ENCODE measurements at places on chromosomes 12 and 14.

DNA sequence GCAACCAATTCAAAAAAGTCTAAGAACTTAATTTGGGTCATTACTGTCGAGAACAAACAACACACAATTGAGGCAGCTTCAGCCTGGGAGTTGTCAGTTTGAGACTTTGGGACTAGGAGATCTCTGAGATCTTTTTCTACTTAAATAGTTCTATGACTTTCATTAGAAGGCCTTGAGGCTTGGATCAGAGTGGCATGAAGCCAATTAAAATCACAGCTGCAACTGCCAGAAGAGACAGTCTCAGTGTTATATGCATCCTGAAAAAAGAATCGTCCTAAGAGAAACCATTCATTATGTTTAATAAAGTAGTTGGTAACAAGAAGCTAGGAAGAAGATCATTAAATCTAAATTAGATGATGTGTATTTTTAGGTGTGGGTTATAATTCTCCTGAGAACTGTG, 170.8 kb upstream of the RASSF8 start:
- no peak for DNase-seq

- no peak for DNase-seq
These were observed at the start of gene WSCD2 for GRCh38 chr12:108129017-108129812. WSCD2 (plus strand) TSS chr12:108129288; CDS start chr12:108195833, 66,545 bp downstream.

- DNase-seq: no peak
These were observed 39.8 kb upstream of the OVCH1 start for GRCh38 chr12:29537298-29537697.

- no peak for DNase-seq
These were observed 610 bp downstream of the C14orf132 start for GRCh38 chr14:96039633-96040311.

DNA sequence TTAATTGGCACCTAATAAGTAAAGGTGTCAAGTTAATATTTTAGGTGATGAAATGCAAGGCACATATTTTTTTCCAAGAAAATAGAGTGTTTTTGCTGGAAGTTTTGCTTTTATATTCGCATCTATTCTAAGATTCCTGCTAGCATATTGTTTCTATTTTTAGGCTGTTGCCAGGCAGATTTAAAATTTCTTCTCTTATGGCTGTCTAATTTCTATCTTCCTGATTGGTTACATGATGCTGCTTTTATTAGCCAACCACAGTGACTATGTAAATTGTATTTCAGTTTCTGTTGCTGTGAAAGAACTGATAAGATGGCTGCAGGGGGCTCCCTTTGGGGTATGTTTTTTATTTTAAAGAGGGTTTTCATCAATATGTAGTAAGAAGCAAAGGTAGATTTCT, 42.7 kb downstream of the ATF7IP start:
- DNase-seq: no peak

DNA sequence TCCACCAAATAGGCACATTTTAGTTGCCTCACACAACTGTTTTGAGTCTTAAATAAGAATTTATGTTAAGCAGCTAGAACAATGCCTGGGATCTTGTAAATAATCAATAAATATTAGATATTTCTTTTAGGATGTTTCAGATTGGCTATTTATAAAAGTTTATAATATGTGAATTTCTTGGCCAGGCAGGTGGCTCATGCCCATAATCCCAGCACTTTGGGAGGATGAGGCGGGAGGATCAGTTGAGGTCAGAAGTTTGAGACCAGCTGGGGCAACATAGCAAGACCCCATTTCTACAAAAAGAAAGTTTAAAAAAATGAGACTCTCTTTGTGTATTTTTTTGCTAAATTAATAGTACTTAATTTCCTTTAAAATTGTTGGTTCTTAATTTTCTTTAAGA, 21.8 kb downstream of the ARG2 start:
- DNase-seq: no peak

GRCh38 chr12:116661341-116661740, 76.5 kb downstream of the SPRING1 start:
- DNase-seq: no peak

- DNase-seq: no peak
These were observed 44.5 kb upstream of the EEA1 start for GRCh38 chr12:92973614-92974013.

DNA sequence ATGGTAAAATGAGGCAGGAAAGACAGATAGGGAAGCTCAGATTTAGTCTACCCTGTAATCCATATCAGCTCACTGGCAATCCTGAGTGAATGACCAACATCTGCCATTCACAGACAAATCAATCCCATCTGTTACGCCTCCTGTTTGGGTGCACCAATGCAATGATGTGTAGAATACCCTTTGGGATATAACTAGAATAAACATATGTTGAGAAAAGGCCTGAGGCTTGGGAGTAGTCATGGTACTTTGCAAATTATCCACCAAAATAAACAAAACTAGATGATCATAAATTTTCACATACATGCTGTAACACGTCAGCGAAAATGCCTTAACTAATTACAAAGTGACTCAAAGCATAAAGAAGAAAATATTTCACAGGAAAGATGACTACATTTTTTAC, 78.8 kb downstream of the KCNC2 start:
- DNase-seq: no peak

DNA sequence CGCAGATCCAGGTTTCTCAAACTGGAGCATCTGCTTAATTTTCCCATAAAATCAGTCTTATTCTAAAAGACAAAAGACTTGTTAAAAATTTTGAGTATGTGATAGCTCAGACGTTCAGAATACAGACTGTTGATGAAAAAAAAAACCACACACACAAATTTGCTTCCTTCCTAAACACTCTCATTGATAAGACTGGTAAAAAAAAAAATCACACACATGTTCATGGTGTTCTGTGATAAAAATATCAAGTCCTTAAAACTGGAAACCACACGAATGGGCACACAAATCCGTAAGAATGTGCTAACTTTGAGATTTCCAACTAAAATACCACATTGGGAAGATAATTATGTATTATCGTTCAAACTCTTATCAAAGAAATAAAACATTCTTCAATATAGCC, 6.7 kb upstream of the ARID4A start:
- no peak for DNase-seq

DNA sequence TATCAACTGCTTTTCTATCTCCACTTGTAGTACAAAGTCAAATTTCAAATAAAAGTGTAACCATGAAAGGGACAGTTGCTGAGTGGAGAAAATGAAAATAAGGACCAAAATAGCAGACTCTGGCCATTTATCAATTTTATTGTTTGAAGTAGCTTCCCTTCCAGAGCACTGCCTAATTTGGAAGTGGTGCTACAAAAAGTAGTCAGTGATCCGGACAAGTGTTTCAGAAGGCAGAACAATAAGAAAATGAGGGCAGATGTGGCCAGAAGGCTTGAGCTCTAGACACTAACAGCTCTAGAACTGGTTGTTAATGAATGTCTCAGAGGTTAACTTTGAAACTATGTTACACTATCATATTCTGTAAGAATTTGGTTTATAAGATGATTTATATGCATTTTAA, 48.9 kb downstream of the ABCC9 start:
- DNase-seq: no peak

GRCh38 chr14:34018125-34018524, 67.3 kb upstream of the EGLN3 start:
- DNase-seq: no peak

- DNase-seq: no peak
These were observed 5.4 kb downstream of the PSMD9 start for GRCh38 chr12:121893961-121894460.

GRCh38 chr14:100144996-100145646, 14.3 kb downstream of the DEGS2 start:
- no peak for DNase-seq

DNA sequence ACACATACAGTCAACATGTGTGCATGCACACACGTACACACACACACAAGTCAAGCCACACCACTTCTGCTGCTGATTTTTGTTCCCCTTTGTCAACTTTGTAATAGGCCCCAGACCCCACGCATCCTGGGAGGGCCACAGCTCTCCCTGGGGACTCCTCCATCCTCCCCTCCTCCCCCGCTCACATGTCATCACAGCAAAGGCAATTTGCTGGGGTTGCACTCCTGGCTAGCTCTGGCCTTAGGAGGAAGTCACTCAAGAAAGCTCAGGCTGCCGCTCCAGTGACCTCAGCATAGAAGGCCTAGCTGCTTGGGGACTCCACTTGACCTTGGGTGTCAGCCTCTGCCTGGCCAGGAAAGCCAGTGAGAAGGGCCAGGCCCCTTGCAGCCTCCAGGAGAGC, 27.2 kb downstream of the NGB start:
- no peak for DNase-seq

GRCh38 chr12:97984974-97985580, 522.5 kb downstream of the RMST start:
- no peak for DNase-seq

DNA sequence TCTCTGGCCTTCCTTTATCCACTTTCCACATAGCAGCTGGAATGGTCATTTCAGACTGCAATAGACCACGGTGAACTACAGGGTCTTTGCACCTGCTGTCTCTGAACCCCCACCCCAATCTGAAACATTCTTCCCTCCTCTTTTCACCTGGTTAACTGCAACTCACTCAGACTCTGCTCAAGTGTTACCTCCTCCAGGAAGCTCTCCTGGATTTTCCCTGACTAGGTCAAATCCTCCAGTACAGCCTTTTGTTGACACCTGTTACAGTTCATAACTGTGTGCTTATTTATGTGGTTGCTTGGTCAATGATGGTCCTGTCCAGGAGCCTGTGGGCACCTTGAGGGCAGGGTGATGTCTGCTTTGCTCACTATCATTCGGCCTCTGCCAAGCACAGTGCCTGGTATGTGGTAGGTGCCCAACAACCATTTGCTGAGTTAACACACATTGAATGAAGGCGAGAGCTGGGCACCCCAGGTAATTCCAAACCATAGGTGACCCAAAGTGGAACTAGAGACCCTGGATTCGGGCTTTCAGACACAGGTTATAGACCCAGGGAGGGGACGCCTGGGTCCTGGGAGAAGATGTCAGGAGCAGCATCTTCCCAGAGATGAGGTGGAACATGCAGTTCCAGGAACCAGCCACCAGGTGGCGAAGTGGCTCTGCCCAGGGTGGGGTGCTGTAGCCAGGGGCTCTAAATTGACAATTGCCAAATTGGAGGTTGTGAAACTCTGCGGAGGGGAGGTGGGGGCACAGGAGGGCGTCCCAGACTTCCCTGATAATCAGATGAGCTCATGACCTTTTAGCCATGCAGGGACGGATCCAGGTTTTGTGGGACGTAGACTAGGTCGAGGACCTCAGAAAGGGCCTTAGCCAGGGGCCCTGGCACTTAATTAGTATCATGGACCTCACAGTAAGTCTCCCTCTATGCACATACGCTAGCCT, 28.1 kb downstream of the TRPV4 start:
- DNase-seq: peak; percentile 58

GRCh38 chr14:85532374-85533022, 2.6 kb downstream of the FLRT2 start:
- no peak for DNase-seq

DNA sequence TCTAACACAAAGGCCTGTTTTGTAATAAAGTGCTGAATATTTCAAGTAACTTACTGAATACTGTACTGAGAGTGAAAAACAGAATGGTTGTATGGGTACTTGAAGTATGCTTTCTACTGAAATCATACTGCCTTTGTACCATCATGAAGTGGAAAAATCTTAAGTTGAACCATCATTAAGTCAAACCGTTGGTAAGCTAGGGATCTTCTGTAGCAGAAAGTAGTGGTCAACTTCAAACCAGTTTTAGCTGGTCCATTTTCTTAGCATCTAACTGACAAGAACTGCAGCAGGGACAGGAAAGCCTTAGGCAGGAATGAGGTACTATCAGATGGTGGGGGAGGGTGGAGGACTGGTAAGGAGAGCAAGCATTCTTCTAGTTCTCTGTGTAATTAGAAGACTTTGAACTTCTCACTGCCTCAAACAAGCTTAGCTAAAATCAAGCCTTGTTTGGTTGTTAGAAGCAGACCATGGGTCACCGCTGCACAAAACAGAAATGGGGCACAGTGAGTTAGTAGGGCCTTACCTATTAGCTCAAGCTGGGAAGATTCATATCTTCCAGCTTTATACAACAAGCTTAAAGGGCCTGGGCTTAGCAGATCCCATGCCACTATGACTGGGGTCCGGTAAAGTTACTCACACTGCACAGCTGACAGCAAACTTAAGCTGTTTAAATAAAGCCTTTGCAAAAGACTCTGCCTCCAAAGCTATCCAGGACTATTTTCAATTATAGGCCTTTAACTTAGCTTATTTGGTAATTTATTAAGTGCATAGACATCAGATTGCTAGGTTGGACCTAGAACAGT, 73.8 kb downstream of the ACADS start:
- no peak for DNase-seq

DNA sequence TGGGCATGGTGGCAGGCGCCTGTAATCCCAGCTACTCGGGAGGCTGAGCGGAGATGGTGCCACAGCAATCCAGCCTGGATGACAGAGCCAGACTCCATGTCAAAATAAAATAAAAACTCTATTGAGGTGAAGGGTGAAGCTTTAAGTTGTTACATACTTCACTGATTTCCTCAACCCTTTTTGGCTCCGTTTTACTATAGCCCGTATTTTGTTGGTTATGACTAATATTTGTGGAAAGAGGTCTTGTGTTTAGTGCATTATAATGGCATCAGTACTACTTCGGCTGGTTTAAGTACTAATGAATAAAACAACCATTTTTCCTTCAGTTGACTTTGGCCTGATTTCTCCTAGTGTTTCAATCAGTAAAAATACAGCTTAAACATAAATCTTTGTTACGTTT, 27.0 kb upstream of the SLC2A14 start:
- DNase-seq: no peak

DNA sequence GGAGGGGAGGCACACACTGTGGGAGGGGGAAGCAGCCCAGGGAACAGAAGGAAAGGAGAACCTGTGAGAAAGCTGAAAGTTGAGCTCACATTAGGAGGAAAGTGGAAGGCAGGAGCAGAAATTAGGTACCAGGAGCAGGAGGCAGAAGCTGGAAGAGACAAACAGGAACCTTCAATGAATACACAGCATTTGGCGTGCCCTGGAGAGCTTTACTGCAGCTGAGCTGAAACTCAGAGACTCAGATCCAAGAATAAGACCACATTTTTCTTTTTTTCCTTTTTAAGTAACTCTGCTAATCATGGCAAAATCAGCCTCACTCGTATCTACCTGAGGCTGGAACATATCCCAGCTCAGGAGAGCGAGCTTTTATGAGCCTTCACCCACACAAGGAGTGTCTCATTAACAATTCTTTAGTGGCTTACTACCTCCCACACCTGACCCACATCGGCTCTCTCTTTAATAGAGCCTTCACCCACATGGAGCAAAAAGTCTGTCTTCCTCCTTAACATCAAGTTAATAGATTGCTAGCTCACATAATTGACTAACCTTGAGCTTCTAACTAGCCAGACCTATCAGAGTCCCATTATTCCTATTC, 18.2 kb upstream of the CERS5 start:
- DNase-seq: no peak

All from T follicular helper cell (primary cell).